CD4-positive, alpha-beta memory T cell (primary cell): ENCODE measurements at places on chromosomes 11 and 22. TPM values are rescaled to one million over a fixed set of nuclear protein-coding genes. Genes with fewer than 3 reads are reported as not detected.

The BAIAP2L2 gene
- 3.7 TPM for total RNA-seq

The HOATZ gene
- total RNA-seq, result not detected

The DLG2 gene
- 2.7 TPM for total RNA-seq

The FAM118A gene
- 122 TPM for total RNA-seq

The FDX1 gene
- total RNA-seq, result 10.7 TPM

The LMNTD2 gene
- total RNA-seq, result 7.0 TPM

The F2 gene
- total RNA-seq, result not detected

The OR52I2 gene
- not detected for total RNA-seq

The PHOX2A gene
- total RNA-seq, result not detected

The CDC42EP1 gene
- total RNA-seq, result not detected

The KCNC1 gene
- total RNA-seq, result not detected

The LRRC4C gene
- not detected for total RNA-seq

The CRYBA4 gene
- not detected for total RNA-seq

The BARX2 gene
- not detected for total RNA-seq

The ELP4 gene
- total RNA-seq, result 19.6 TPM

The OR52N4 gene
- 1.6 TPM for total RNA-seq

The SHISAL1 gene
- not detected for total RNA-seq

The BTG4 gene
- total RNA-seq, result not detected

The NXPE4 gene
- total RNA-seq, result not detected

The MPZL2 gene
- total RNA-seq, result 2.9 TPM

The FGF3 gene
- total RNA-seq, result not detected

The RIMBP3C gene
- 4.9 TPM for total RNA-seq

The DNAJB7 gene
- not detected for total RNA-seq
